ENCODE measurements at places on chromosomes 12 and 14.

DNA sequence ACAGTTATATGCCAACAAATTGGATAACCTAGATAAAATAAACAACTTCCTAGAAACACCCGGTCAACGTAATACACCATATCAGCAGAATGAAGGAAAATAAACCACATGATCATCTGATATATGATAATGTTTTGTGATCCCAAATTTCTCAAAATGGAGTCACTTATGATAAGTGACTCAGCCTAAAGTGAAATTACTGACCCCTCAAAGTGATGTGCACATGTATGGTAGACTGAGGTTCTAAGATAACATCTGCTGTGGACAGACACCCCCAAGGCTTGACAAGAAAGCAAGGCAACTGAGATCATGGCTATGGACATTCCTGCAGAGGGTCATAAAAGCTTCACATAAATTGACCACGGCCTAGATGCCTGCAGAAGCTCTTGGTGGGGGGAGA, 105.1 kb upstream of the DCN start:
- DNase-seq, result no peak

DNA sequence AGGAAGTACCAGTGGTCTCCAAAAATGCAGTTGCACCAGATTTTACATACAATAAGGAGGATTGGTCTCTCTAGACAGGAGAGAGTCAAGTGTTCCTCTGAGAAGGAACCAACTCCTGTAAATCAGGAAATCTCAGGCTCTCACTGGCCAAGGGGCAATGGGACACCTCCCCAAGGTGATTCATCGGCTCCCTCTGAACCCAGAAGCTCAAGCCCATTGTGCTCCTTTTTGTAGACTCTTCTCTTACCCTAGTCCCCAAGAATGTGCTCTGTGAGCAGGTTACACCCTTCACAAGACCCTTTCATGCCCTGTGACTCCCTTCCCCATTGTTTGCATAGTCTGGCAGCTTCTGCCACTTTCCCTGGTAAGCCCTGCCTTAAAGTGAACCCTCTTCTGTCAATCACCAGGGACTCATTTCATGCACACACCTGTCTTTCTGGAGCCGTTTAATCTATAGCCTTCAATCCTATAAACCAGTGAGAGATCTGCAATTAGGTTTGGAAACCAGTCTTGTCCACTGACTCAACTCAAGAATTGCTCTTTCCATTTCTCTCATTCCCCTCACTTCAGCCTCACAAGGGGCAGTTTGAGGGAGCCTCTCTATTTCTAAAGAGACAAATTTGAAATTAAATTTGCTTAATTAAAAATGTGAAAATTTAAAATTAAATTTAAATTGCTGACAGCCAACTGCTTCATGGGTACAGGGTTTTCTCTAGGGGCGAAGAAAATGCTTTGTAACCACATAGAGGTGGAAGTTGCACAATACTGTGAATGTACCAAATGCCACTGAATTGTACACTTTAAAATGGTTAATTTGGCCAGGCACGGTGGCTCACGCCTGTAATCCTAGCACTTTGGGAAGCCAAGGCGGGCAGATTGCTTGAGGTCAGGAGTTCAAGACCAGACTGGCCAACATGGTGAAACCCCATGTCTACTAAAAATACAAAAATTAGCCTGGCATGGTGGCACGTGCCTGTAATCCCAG, 38.3 kb upstream of the LTA4H start:
- peak; percentile 17 for DNase-seq

- DNase-seq, result peak; percentile 18
These were observed 38.0 kb upstream of the ESRRB start for GRCh38 chr14:76337635-76338545.

DNA sequence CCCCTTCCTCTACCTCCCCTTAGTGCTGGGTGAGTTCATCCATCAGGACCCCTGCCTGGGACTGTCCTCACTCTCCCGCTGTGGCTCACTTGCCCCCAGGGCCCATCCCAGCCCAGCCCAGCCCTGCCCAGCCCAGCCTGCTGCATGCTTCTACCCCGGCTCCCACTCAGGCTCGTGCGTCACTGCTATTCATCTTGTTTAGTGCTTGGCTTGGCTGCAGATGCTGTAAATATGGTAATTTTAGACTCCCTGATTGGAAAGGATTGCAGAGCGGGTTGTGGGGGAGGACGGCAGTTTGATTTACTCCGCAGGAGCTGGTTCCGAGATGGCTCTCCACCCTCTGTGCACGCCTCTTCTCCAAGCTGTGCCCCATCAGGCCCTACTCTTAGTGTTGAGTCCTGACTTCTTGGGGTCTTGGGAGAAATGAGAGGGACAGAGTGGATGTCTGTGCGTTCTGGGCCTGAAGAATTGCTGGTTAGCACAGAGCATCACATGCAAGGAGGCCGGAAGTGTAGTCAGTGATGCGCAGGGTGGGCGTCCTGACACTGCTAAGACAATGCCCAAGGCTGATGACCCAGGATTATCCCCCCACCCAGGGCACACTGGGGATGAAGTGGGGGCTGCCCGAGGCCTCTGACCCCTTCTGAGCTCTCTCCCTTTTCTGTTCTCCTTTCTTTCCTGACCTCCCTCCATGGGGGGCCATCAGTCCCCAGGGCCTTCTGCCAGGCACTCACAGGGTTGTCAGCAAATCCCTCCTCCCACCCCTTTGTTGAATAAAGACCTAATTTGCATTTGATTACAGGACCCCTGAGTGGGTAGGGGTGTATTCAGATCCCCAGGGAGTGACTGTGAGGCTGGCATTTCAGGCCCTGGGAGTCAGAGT, 244.4 kb downstream of the ZFP36L1 start:
- DNase-seq, result peak; percentile 98

- DNase-seq, result no peak
These were observed 103.2 kb downstream of the TSPAN8 start for GRCh38 chr12:71054551-71054950.

- DNase-seq, result peak; percentile 51
These were observed 1.8 kb downstream of the CCDC85C start for GRCh38 chr14:99602054-99602787.

DNA sequence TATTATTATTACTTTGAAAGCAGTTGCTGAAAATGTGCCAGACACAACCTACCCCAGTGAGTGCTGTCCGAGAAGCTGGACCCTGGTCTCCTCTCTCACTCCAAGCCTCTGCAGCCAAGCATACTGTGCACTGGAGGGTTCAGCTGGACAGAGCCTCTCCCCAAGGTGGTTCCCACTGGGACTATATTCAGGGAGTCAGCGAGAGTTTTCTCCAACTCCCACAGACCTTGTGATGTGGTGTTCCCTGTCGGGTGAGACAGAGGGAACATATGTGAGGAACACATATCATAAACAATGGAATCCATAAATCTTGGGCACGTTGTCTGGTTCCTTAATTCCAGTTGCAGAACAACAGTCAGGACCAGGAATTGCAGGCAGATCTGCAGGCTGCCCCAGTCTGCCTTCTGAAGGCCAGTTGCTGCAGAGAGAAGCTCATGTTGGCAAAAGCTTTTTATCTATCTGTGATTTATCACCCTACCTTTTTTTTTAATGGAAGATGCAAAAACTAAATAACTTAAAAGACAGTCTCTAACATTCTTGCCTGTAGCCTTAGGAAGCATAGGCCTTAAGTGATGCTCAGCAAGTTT, 619.8 kb upstream of the TBX3 start:
- no peak for DNase-seq

- DNase-seq, result no peak
These were observed 29.3 kb downstream of the CMKLR1 start for GRCh38 chr12:108309674-108310312.

- DNase-seq, result no peak
These were observed 430.2 kb upstream of the TMPO start for GRCh38 chr12:98085046-98085755.

GRCh38 chr12:100753837-100754236, 40.7 kb upstream of the ANO4 start:
- DNase-seq, result peak; percentile 68

GRCh38 chr14:88851587-88851986, 27.1 kb downstream of the TTC8 start:
- no peak for DNase-seq

- no peak for DNase-seq
These were observed 22.3 kb upstream of the STK38L start for GRCh38 chr12:27221625-27222387.

DNA sequence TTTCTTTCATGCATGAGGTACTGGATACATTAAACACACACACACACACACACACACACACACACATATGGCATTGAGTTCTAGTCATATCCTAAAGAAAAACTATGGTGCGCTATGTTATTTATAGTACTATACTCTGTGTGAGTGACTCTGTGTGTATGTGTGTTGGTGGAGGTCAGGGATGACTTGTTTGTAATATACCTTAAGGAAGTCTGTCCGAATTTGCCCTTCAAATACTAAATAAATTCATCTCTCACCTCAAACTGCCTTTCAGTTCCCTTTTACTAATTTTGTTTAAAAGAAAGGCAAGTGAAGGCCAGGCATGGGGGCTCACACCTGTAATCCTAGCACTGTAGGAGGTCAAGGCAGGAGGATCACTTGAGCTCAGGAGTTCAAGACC, 2.1 kb upstream of the AKAP5 start:
- DNase-seq, result no peak

DNA sequence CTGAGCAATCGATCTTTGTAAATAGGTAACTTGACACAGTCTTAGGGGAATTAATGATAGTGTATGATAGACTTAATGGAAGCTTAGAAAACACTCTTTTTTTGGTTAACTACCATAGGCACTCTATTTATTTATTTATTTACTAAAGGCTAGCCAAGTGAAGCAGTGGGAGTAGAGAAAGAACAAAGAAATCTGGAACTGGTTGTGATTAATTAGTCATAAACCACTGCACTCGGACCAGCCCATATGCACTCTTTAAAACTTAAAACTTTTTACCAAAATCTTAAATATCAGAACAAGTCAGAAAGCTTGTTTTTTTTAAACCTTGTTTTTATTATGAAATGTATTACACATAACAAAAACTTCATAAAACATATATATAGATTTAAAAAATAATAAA, 49.5 kb upstream of the SRP54 start:
- DNase-seq, result no peak

- DNase-seq, result no peak
These were observed 275.6 kb upstream of the PPFIA2 start for GRCh38 chr12:82034769-82035168.

GRCh38 chr12:46831335-46832129, 5.7 kb upstream of the SLC38A4 start:
- peak; percentile 24 for DNase-seq

- DNase-seq, result no peak
These were observed 21.3 kb downstream of the SCAF11 start for GRCh38 chr12:45969084-45969483.

GRCh38 chr14:61836184-61836583, 74.0 kb downstream of the SNAPC1 start:
- DNase-seq, result no peak

GRCh38 chr14:25400607-25401206, 350.8 kb upstream of the STXBP6 start:
- peak; percentile 32 for DNase-seq

- DNase-seq, result no peak
These were observed 780.2 kb downstream of the FLRT2 start for GRCh38 chr14:86310148-86310547.

DNA sequence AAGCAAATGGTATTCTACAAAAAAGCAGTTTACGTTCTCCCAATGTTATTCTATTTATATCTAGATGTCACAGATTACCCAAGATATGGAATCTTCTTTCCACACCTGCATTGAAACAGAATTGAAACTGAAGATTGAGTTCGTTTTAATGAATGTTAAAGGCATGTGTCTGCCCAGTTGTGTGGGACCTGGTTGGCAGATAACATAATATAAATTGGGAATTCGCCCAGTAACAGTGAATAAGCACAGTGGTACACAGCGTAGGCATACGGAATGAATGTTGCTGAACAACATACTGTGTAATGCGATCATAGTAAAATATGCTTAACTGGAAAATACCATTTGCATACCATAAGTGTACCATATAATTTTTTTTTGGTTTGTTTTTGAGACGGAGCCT, 4.3 kb downstream of the KHNYN start:
- DNase-seq, result no peak

DNA sequence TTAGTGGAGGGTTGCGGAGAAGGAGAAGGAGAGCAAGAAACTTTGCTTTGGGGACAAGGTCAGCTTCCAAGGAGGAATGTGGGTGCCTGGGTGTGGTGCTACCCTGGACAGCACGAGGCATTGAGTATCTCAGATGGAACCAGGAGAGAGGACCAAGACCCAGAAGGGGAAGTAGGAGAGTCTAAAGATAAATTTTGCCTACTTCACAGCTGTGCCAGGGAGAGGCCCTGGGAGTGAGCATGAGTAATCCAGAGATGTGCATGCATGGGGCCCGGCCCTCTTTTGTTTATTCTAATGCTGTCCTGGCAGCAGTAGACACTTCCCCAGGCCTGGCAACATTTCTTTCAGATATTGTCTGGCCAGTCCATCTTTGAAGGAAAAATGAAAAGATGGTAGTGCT, 49.5 kb upstream of the GNPNAT1 start:
- DNase-seq, result peak; percentile 78

DNA sequence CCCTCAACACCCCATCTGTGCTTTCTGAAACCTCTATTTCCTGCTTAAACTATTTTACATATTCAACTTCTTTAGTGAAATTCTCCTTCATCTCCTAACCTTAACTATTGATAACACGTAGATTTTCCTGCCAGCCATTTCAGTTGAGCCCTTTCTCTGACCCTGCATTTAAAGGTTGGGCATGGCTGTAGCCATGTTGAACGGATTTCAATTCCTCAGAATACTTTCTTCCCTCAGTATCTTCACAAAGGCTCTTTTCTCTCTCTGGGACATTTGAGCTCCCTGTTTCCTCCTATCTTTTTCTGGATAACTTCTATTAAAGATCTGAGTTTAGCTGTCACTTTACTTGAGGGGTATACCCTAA, 1.2 kb downstream of the PPHLN1 start:
- no peak for DNase-seq

DNA sequence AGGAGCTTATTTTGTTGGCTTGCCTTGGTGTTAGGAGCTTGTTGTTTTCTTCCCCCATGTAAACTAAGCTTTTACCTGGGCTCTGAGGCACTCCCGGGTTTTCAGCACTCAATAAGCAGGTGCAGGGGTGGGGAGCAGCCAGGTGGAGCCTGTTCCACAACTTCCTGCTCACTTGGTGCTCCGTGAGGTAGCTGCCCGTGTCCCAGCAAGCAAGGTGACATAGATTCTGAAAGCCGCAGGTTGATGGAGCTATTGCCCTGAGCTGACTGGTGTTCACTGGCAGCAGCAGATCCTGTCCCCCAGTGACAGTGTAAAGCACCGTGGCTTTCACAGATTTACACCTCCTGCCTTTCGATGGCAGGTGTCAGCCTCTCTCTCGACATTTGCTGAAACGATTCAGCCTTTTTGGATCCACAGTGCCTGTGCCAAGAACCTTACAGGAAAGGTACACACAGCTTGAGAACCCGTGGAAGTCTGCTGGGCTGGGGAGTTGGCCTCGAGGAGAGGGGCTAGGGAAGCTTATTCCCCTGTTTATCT, 295.7 kb upstream of the FKBP4 start:
- DNase-seq, result no peak

DNA sequence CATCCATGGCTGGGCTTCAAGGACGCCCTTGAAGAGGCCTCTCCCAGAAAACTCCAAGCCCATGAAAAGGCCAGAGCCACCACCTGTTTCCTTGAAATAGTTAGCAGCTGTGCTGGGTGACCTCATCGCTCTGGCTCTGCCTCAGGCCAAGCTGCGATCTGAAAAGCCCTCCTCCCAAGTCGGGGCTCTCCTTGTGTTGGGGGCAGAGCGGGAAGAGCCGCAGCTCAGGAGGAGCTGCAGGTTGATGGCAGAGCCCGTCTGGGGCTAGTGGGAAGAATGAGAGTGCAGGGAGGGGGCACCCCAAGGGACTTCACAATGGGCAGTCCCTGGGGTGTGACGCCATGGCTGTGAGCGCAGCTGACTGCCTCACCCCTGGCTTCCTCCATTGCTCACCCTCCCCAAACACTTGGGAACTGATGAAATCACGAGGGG, 50.0 kb upstream of the STON2 start:
- no peak for DNase-seq

GRCh38 chr14:94462219-94462551, 9.6 kb upstream of the SERPINA11 start:
- DNase-seq, result no peak
